ENCODE measurements at places on chromosomes 11 and 22.

DNA sequence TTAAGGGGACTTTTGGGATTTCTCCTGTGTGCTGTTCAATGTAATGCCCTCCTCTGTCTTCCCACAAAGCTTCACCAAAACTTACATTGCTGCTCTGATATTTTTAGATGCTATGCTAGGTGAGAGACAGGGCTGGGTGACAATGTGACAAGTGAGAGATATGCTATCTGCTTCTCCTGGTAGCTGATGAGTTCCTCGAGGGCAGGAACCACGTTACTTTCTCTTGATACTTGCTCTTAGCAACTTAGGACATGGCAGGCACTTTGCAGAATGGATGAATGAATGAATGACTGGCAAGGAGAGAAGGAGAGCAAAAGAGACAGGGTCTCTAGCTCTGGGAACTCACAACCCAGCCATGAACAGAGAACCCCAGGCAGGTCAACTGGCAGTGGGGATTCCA is 115.4 kb downstream of the C11orf58 start:
- no peak for DNase-seq

DNA sequence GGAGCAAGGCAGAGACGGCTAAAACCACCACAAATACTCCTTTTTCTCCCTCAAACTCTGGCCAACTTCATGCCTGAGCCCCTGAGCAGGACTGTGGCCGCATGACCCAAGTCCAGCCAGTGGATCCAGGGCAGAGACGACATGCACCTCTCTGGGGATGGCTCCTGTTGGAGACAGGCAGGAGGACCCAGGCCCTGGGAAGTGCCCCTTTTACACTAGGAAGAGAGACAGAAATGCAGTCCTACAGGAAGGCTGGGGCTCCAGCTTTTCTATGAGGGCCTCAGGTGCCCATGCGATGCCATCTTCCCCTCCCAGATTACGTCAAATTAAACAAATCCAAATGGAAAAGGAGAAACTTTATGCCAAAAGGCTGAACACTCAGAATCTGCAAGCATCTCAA is 498.0 kb downstream of the BRD1 start:
- peak; percentile 34 for DNase-seq

DNA sequence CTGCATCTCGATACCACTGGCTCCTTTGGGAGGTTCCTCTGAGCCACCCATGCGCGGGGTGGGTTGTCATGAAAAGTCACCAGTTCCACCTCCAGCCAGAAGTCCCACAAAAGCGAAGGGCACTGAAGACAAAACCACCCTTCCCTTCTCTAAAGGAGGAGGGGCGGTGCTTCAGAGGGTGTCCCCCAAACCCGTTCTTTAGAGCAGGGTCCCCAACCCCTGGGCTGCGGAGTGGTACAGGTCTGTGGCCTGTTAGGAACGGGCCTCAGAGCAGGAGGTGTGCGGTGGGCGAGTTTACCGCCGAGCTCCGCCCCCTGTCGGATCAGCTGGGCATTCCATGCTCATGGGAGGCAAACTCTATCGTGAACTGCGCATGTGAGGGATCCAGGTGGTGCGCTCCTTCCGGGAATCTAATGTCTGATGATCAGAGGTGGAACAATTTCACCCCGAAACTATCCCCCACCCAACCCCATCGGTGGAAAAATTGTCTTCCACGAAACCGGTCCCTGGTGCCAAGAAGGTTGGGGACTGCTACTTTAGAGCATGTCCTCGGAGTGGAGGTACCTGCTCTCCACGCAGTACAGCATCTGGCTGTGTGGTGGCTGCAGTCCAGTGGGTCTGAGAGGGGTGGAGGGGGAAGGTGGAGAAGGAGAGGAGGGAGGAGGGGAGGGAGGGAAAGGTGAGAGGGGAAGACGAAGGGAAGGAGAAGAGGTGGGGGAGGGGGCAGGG is 72.9 kb upstream of the SEPTIN5 start:
- no peak for DNase-seq

GRCh38 chr22:19864538-19865106 is 9.9 kb upstream of the GNB1L start:
- DNase-seq, result no peak

GRCh38 chr11:132648851-132649250 is 883.5 kb downstream of the OPCML start:
- DNase-seq, result no peak

DNA sequence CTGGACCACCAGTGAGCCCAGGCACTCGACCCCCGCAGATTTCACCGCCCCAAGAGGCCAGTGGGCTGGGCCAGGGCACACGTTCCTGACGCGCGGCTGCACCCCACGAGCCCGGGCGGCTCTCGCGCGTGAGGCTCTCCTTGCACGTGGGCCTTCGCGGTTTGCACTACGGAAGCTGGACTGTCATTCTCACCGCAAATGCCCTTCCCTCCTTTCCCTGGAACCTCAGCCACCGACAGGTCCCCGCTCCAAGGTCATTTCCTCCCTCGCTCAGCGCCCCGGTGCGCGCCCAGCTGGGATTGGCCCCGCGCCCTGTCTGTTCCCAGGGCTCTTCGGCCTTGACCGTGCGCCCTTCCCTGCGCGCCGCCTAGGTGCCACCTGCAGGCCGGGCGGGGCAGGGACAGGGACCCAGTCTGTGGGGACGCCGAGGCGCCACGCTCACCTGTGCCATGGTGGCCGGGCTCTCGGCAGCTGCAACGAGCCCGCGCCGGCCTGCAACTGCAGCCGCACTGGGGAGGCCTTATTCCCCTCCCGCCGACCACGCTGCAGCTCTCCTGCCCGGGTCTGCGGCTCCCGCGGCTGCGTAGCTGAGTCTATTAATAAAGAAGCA is 2.1 kb upstream of the CPT1A start:
- no peak for DNase-seq

- peak; percentile 57 for DNase-seq
Observed at GRCh38 chr11:1303973-1304372, 5.5 kb downstream of the TOLLIP start.

All from right atrium auricular region (tissue), 2 donors.